ENCODE measurements at places on chromosomes 2 and 18.

GRCh38 chr2:133606616-133607015, 38.4 kb upstream of the NCKAP5 start:
- no peak for DNase-seq

DNA sequence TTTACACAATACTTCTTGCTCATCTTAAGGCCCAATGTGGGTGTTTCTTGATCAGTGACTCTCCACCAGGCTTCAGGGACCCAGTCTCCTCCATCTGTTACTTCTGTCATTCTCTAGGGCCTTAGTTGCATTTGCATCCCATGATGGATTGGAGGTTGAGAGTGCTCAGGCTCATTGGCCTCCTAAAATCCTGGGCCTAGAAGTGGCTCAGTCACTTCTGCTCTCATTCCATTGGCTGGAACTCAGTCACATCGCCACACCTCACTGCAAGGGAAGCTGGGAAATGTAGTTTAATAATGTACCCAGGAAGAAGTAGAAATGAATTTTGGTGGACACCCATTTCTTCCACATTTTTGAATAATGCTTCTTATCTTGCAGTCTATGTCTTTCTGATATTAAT, 223.5 kb downstream of the HRH4 start:
- DNase-seq: no peak

DNA sequence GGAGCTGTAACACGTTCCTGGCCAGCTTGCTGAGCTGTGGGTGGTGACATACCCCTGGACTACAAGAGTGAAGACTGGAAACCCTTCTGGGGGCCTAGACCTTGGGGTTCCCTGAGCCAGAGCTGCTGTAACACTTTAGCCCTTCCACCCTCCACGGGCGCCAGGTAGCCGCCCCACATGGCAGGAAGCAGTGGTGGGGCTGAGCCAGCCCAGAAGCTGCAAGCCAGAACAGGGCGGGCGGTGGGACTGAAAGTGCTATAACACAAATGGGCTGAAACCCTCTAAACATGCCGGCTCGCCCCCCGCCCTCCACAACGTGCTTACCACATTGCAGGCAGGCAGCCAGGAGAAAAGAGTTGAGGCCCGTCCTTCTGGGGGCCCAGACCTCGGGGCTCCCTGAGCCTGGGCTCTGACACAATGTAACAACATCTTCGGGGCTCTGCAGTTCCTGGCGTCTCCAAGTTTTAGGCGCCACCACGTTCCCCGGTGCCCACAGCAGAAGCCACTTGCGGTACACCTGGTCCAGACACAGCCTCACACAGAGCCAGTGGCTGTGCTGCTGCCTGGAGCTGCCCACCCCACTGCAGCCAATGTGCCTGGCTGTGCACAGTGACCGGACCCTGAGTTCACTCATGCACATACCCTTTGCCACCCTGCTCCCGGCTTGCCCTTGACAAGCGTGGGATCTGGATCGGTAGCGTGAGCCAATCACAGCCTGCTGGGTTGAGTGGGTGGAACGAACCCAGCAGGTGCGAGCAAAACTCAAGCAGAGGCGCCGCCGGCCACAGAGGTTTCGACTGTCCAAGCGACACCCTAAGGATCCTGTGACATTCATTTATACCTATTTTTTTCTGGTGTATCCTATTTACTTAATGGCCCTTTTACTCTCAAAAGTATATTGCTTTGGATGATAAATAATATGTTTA, 127.4 kb upstream of the FHL2 start:
- DNase-seq: no peak

GRCh38 chr2:207565736-207566500, 36.2 kb downstream of the CREB1 start:
- no peak for DNase-seq

- DNase-seq: peak; percentile 64
These were observed 52.0 kb downstream of the ARL4C start for GRCh38 chr2:234444893-234445292.

DNA sequence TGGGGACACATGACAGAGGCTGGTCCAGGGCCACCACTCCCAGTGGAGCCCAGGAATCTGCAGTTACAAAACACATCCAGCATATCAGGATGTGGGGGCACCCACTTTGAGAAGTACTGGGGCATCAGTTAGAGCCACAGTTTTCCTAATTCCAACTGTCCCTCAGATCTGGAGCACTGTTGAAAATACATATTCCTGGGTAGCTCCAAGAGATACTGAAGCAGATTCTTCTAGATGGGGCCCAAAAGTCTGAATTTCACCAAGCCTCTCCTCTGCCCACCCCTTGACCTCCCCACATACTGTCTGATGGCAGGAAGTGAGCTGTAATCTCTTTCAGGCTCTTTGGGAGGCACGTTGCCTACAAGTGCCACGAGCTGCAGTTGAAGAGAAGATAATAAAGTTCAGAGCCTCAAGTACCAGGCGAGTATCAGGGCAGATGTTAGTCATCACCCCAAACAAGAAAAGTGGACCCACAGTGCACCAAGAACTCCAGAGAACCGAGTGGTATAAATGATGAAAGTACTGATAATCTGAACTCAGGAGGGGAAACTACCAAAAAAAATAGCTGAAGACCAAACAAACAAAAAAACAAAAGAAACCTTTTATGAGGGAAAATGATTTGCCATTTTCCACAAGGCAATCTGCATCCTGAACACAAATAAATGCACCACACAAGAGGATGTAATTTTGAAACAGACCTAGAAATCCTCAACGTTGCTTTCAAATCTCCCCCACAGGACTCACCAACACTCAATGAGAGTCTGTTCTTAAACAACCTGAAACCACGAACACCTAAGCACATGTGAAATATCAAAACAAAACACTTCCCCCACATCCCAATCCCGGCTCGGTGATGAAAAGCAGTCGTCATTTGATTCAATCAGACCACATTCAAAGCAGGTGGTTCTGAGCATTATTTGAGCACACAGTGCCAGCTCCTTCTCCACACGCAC, 98.7 kb downstream of the TCF4 start:
- DNase-seq: no peak

- no peak for DNase-seq
These were observed 205.7 kb downstream of the DSEL start for GRCh38 chr18:67310826-67311225.

DNA sequence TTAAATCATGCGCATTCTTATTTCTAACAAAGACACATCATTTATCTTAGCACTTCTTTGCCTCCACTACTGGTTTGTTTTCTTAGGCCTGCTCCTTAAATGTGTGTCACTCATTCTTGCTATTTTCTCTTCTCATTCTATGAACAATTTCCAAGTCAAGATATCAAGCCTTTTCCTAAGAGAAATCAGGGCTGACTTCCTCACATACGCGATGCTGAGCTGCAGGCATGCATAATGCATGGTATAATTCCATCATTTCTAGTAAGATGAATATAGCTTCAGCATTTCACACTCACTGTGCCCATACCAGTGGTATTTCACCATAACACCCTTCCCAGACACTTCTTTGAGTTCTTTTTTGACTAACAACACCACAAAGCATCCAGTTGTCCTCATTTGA, 838.9 kb upstream of the DDX18 start:
- DNase-seq: no peak

DNA sequence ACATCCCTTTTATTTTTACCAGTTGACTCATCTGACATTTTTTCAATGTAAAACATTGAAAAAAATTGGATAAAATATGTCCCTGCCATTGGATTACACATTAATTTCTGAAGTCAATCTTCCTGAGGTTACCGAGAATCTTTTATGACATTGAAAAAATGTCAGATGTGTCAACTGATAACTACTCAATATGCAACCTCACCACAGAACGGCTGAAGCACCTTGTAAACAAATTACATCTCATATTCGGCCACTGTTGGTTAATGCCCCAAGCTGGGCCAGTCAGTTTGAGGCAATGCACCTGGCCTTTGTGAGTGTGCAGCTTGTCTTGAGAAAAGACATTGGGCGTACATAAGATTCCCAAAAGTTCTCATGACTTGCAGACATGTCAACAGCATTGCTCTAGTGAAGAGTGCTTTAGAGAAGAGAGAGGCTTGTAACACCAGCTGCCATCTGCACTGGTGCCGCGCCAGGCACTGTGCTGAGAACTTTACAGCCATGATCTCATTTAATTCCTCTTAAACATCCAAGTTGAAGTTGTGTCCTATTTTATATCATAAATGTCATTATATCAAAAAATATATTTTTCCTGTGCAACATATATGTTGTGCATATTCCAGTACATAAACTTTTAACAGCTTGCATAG, 112.7 kb upstream of the SLC35G4 start:
- DNase-seq: no peak

DNA sequence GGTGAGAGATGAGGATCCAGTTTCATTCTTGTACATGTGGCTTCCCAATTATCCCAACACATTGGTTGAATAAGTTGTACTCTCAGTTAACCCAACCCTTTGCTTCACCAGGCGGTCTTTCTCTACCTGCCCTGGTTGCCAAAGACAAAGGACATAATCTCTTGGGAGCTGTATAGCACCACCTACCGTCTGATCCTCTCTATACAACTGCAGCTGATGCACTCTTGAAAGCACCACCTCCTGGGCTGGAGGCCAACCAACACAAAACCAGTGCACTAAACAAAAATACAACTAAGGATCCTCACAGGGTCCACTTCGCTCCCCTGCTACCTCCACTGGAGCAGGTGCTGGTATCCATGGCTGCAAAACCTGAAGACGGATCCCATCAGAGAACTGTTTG, 473.6 kb upstream of the NRXN1 start:
- DNase-seq: no peak

GRCh38 chr18:24651434-24651833, 191.0 kb downstream of the HRH4 start:
- DNase-seq: no peak

GRCh38 chr2:70957798-70958197, 20.6 kb upstream of the ANKRD53 start:
- DNase-seq: no peak

DNA sequence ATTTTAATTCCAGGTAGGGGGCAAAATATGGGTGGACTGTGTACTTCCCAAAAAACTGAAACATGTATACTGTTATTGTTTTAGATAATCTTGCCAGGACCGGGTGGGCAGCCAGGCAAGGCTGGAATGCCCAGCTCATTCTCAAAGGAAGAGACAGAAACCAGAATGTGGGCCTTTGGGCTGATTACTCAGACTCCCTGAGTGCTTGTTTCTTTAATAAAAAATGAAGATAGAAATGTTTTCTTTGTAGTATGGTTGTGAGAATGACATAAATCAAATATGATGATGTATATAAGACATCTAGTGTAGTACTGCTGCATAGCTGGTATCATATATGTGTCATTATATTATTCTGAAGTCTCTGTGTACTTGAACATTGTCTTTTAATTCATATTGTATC, 231.6 kb upstream of the NT5C1B start:
- no peak for DNase-seq

GRCh38 chr2:124046332-124046731, 21.2 kb downstream of the CNTNAP5 start:
- DNase-seq: no peak

- DNase-seq: no peak
These were observed 138.7 kb downstream of the TTC32 start for GRCh38 chr2:19762959-19763605.

DNA sequence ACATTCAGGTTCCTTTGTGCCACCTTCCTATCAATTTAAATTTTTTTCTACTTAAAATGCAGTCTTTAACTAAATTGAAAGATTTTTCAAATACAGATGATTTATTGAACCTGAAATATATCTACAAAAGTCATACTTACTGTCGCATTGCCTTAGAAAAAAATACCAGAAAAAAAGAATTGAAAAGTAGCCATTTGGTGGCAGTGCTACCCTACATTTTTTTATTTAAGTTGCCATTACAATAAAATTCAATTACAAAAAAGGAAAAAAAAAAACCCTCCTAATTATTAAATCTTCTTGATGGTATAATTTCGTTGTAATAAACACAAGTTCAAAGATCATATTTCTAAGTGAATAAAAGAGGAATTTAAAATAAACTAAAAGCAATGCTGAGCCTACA, 43.4 kb downstream of the DSC3 start:
- DNase-seq: no peak

GRCh38 chr18:36680042-36680441, 148.8 kb downstream of the TPGS2 start:
- no peak for DNase-seq

DNA sequence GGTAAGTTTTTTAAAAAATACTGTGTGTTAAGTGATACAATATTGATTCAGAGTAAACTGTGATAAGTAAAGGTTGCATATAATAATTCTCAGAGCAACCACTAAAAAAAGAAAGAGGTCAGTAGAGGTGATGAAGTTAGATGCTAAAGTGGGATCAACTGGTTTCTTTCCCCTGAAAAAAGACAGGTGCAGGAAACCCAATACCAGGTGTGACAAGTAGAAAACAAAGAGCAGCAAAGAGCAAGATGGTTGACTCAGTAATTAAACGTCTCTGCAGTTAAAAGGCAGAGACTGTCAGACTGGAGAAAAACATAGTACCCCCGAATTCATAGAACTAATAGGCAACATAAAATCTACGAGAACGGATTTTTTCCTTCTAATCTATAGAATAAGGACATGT, 128.3 kb downstream of the ATP9B start:
- DNase-seq: no peak

DNA sequence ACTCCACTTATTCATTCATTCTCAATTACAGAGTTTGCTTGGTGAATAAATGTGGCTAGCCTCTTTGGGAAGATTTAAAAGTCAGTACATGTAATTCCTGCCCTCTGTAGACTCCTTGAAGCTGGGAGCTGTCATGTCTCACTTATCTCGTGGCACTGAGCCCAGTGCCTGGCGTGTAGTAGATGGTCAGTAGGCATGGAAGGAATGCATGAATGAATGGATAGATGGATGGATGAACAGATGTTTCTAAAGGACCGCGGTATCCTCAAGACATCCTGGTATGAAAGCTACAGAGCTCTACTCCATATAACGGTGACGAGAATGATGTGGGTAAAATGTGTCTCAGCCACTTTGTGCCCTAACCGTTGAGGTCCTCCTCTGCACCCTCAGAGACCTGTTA, 83.0 kb downstream of the MARCO start:
- DNase-seq: no peak

GRCh38 chr2:96100893-96101304, 15.5 kb downstream of the ADRA2B start:
- DNase-seq: no peak

DNA sequence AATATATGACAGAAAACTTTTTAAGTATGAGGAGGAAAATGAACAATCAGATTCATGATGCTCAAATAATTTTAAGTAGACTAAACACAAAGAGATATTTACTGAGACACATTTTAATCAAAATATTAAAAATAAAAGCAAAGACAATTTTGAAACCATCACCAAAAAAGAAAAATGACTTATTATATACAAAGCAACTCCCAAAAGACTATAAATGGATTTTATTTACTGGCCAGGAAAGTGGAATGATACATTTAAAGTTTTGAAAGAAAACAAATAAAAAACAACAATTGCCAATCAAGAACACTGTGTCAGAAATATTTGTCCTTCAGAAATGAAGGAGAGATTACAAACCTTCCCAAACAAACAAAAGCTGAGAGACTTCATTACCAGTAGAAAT, 968.5 kb upstream of the CELF4 start:
- no peak for DNase-seq

- no peak for DNase-seq
These were observed 619.3 kb downstream of the MBD2 start for GRCh38 chr18:53605198-53605597.

GRCh38 chr2:72951303-72952095, 34.2 kb downstream of the EMX1 start:
- DNase-seq: no peak
